ENCODE measurements at places on chromosomes 4 and X.

- DNase-seq, result no peak
Measured at GRCh38 chrX:128870361-128870760, 652.9 kb downstream of the SMARCA1 start.

DNA sequence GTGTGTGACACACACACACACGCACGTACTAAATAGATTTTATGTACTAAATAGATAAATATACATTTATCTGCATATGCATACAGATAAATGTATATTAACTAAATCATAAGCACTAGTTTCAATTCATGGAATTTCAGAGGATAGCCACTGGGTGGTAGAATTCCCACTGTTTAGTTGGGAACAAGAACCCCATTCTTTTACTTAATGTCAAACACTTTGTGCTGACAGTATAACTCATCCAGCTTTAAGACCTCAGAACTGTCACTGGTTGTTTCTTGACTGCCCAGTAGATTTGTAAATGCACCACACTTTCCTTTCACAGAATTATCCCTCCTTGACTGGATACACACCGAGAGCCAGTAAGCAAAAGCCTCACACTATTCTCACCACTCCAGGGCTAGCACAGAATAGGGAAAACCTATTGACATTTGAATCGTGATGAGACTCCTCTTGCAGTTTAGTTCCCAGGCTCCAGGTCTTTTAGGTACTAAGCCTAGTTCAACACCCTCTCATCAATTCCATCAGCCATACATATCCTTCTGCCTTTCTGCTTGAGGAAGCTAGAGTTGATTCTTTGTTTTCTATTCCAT is 32.4 kb downstream of the PPARGC1A start:
- DNase-seq, result no peak

DNA sequence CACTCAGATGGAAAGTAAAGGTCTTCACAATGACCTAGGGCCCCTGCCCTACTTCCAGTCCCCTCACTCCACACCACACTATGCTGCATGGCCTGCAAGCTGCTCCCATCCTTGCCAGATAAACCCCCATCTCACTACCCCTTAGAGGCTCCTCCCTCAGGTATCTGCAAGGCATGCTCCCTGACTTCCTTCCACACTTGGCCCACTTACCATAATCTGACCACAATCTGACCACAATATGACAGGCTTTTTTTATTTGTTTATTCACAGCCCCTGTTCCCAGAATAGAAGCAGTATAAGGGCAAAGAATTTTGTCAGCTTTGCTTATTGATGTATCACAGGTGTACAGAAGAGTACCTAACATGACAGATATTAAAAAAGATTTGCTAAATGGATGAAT is 124.7 kb downstream of the CAMK2D start:
- peak; percentile 75 for DNase-seq

GRCh38 chr4:102007959-102008425 is 217.5 kb downstream of the BANK1 start:
- DNase-seq, result no peak

DNA sequence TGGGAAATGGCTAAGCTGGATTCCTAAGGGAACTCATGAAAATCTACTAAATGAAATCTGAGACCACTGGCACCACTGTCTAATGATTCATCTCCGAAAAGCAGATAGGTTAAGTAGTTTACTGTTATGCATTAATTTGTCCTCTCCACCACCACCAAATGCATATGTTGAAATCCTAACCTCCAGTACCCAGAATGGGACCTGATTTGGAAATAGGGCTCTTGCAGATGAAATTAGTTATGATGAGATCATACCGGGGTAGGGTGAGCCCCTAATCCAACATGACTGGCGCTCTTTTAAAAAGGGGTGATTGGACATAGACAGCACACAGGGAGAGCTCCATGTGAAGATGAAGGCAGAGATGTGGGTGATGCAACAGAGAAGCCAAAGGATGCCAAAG is 124.9 kb upstream of the GUCY1A1 start:
- DNase-seq, result no peak

DNA sequence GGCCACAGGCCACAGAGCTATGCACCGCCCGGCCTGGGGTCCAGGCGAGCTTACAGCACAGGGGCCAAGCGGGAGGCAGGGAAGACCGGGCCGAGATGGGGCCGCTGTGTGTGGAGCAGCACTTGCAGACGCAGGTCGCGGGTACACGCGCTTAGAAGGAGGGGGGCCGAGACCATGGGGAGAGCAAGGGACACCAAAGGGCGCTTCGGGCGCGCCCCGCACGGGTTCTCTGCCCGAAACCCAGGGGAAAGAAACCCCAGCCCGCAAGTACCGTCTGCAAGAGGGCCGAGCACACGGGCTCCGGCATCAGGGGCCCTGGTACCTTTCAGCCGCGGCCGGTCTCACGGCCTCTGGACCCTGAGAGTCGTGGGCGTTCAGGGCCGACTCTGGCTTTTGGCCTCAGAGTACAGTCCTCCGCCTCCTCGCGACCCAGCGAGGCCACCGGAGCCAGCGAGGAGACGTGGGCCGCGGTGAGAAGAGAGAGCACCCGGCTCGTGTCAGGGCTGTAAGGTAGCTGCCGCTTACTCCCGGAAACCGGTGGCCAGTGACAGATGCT is 342 bp downstream of the EOLA2 start:
- peak; percentile 40 for DNase-seq

DNA sequence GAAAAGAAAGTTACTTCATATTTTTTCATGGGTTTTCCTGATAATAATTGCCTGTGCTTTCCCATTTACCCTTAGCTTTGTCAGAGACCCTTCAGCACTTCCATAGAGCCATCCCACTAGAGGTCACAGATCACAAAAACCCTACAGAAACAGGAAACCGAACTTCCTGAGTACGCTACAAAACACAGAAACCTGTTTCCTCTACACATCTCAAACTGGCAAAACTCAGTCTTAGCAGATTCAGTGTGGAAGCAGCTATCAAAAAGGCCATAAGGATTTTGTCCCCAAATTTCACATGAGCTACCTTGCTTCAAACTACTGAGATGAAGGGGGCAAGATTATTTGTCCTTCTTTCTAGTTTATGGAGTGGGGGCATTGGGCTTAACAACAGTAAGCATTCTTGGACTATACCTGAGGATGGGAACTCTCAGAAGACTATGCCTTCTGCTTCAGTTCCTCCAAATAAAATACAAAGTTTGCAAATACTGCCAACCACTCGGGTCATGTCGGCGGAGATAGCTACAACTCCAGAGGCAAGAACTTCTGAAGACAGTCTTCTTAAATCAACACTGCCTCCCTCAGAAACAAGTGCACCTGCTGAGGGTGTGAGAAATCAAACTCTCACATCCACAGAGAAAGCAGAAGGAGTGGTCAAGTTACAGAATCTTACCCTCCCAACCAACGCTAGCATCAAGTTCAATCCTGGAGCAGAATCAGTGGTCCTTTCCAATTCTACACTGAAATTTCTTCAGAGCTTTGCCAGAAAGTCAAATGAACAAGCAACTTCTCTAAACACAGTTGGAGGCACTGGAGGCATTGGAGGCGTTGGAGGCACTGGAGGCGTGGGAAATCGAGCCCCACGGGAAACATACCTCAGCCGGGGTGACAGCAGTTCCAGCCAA is at the start of gene MMRN1:
TSS of gene MMRN1 (plus strand) at position 206 of the 902 bp plus-strand sequence. CDS start at position 324, 118 bp downstream.
- DNase-seq, result no peak

DNA sequence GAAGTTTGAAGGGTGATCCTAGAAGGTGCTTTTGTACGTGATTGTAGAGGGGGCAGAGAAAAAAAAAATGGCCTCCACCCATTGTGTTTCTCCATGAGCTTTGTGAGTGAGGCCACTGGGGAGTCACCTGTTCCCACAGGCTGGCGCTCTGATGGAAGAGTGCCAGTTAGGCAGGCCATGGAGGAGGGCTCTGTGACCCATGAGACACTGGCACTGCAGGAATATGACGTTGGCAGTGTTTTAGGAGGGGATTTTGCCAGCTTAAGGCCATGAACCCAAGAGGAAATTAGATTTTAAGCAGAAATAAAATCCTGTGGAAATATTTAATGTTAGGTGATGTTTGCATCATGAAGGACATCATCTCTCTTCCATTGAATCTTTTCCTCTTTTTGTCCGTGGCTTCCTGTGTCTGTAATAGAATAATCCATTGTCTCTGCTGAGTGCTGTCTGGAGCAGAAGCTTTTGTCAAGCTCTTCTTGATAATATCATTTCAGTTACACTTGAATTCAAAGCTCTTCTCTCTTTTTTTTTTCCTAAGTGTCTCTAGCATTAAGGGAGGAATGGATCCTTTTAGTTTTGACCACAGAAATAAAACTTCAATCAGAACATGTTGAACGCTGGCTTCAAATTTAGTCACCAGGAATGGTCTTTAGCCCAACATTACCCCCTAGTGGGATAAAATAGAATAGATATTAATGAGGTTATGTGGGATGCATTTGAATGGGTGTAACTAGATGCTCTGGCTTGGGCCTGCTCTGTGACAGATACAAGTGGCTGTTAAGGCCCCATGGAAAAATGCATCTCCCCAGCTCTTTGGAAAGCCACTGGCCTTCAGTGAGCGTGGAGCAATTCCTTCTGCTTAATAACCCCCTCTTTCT is 41.0 kb upstream of the UCP1 start:
- no peak for DNase-seq

DNA sequence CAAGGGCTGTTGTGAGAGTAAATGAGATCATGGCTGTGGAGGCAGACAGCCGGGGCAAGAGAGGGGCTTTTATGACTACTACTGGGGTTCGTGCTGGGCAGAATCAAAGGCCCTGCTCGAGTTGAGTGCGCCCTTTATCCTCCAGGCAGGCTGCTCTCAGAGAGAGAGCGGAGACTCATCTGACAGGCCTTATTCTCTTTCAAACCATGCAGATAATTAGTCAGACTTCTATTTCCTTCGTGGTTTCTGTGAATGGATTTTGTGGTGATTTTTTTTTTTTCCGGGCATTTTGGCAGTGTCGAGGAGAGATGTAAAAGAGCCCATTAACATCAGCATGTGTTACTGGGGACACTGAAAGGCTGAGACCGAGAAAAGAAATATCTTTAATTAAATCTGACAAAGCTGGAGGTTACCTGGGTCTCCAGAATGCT is 73.6 kb downstream of the MED28 start:
- DNase-seq, result no peak

DNA sequence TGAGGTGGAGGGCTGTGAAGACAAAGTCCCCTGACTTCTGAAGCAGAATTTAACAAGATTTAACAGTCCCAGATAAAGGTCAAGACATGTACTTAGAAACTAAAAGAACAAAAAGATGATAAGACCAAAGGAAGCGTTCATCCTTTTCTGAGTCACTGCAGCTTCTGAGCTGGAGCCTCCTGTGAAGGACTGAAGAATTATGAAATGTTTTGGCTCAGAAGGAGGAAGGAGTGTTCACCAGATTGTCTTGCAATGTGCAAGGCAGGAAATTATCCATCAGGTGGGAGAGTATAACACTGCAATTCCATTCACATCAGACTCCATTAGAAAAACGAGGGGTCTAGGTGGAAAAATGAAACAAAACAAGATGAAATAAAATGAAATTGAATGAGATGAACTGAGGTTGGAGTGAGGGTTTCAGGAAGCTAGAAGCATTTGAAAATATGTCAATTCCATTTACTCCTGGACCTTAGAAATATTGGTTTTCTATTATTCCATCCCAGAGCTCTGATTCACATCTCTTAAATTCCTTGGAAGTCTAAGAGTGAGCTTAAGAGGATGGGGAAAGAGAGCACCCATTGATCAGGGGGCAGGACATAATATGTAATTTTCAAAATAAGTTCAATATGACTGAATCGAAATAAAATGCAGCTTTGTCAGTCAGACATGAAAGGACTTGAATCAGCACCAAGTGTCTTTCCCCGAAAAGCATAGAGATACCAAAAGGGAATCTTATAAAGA is 186.1 kb upstream of the LNX1 start:
- no peak for DNase-seq

- no peak for DNase-seq
Measured at GRCh38 chr4:109296527-109296926, 5.9 kb downstream of the COL25A1 start.

DNA sequence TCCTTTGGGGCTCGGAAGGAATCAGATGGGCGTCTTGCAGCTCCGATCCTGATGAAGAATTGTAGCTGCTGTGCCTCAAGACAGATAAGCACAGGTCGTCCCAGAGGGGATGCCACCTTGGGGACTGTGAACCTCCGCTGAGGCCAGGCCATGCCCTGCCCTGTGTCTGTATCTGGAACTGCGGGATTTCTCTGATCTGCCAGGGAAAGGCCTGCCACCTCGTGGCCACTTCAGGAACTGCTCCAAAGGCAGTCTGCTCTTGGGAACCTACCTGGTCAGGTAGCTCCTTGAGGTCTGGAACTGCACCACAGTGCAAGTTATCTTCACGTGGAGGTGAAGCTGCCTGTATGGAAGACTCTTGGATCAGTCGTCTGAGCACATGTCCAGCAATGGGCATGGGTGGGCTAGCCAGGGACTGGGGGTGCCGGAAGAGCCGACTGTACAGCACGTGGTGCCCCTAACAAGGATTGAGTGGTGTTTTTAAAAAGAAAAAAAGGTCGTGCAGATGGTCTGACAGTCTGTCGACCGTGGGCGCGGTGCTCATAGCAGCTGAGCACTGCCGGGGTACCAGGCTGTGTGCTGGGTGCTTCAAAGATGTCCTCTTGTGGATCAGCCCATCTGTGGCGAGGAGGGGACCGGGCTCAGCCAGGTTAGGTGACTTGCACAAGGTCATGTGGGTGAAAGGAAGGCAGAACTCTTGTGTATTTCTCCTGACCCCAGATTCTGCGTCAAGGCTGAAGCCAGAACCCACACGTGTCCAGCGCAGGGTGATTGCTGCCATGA is 3.1 kb upstream of the GRPEL1 start:
- DNase-seq, result peak; percentile 92

DNA sequence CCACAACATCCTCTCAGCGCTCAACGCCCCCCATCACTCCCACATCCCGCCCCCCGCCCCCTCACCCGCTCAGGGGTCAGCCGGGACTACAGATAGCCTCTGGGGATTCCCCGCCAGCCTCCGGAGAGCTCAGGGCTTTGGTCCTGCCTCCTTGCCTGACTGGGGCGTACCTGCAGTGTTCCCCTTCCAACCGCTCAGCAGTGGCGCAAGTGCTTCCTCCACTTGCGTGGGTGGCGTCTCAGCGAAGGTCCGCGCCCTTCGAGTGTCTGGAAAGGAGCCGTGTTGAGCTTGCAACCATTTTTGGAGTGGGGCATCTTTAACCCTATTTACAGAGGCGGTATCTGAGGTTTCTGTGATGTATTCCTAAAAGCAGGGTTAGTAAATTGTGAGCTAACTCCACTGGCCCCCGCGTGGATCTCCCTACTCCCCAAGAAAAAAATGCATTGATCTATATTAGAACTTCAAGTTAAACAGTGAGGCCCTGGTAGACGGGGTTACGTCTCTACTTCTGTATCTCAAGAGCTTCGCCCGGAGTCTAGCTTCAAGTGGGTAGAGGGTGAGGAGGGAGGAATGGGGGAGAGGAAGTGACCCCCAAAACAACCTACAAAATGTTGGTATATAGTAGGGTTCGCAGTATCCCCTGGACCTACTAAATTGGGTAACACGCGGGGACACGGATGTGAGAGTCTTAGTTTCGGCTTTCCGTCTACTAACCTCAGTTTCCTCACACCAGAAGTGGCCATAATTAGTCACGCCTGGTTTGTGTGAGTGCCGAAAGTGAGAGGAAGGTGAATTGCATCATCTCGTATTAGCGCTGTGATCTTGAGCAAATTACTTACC is 16.1 kb downstream of the NKX3-2 start:
- DNase-seq, result no peak
